Activated T-helper 1 cell treated with anti-CD3 and anti-CD28 coated beads, Interleukin-2, amount 50 U/mL, for 16 hours (primary cell): ENCODE measurements at places on chromosomes 6 and 20.

DNA sequence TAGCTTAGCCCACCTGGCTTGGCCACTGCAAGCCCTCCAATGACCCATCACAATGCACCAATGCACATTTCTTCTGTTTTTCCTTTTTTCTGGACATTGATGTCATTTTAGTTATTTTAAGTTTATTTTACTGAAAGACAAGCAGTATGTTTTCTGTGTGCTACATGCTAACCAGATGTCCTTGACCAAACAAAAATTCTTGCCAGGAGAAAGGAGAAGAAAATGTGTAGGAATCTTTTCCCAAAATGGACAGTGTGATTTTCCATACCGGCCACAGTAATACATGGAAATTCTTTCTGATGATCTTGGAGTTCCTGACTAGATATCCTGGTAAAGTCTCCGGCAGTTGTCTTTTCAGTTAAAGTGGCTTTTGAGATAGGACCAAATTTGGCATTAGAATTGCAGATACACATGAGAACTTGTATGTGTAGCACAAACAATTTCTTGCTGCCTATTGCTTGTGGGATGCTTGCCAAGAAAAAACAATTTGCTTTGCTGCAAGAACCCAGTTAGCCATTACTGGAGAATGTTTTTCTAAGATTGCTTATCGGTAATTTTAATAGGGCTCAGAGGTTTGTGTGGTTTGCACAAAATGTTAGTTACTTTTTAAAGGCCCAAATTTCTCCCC lies 696.5 kb upstream of the CITED2 start:
- no peak for DNase-seq

- no peak for DNase-seq
These were observed 5.3 kb downstream of the FUCA2 start for GRCh38 chr6:143506199-143506598.

GRCh38 chr6:75486850-75487518 lies 6.6 kb downstream of the FILIP1 start:
- DNase-seq = no peak

DNA sequence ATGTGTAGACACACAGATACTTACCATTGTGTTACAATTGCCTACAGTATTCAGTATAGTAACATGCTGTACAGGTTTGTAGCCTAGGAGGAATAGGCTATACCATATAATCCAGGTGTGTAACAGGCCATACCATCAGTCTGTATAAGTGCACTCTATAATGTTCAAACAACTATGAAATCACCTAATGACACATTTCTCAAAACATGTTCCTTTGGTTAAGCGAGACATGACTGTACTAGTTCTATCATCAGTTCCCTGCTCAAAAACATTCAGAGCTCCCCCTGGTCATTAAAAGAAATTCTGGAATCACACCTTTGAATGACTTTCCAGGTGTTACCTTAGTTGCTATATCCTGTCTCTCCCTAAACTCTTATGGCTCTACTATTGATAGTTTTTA lies 70.4 kb upstream of the SLC2A12 start:
- no peak for DNase-seq

- no peak for DNase-seq
These were observed 157.7 kb upstream of the AKAP12 start for GRCh38 chr6:151082079-151082478.

DNA sequence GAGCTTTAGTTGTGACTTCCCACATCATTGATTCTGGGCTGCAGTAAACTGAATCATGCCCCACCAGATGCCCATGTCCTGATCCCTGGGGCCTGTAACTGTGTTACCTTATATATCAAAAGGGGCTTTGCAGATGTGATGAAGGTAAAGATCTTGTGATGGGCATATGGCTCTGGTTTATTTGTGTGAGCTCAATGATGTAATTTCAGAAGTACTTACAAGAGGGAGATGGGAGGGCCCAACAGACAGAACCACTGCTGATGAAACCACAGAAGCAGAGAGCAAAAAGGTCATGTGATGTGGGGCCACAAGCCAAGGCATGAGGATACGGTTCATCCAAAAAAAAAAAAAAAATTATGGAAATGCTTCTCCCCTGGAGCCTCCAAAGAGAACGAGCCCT lies 118.7 kb downstream of the TOX2 start:
- no peak for DNase-seq

DNA sequence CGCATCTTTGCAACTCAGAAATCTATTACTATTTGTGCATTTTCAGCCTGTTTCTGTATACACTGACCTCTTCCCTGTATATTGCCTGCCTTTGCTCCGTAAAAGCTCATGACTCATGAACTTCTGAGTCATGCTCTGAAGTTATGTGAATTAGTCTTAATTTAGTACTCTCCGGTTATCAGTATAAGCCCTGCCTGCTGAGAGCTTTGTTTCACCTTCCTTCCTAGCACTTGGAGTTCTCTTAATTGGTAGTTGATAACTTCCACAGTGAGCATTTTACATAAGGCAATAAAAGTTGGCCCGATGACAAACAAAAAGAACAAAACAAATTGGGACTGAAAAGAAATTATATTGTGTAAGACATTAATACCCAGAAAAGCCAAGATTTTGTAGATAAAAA lies 231.4 kb downstream of the GJA1 start:
- no peak for DNase-seq

GRCh38 chr20:53444401-53445149 lies 149.1 kb downstream of the ZNF217 start:
- no peak for DNase-seq

GRCh38 chr6:4560221-4561077 lies 215.8 kb upstream of the CDYL start:
- no peak for DNase-seq
